ENCODE measurements at places on chromosomes 6 and 20.

DNA sequence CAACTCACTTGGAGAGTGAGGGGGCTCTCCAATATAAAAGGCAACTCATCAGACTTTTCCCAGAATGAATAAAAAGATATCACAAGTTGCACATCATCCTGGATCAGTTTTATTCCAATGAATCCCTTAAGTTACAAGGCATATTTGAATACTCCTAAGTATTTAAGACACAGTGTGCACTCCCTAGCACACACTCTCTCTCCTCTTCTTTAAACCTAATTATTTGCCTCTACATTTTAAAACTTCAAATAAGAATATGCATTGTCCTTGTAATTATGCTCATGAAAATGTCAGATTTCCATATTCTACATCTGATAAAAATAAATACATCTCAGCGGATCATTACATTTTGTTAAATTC lies 273.6 kb downstream of the ADGB start:
- DNase-seq = no peak

DNA sequence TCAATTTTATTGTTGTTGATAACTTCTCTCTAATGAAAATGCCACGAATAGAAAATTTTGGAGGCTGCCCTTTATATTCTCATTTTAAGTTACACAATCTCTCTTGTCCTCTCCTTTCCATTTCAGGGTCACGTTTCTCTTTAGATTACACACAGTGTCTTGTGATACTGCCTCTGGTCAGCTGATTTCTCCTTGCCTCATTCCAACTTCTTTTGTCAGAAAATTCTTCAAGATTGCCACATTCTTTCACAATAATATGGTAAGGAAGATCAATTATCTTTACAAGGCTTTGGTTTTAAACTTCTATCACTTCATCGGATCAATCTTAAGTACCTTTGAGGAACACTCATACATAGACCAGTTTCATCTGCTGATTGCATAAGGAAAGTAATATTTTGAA lies 370.3 kb downstream of the RFPL4B start:
- DNase-seq = no peak

DNA sequence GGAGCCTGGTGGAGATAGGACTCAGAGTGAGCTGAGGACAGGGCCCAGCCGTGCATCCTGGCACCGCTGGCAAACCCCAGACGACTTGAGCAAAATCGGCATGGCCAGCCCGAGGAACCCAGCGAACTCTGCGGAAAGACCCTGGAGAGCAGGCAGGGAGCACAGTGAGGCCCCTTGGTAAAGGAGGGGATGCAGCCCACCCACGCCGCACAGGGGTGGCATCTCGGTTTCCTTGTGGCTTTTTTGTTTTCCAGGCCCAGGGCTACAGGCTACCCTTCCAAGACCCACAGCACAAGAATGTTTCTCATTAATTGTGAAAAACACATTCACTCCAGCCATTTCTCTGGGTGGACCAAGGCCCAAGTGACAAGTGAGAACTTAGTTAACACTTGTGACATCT lies 71.4 kb downstream of the BMP7 start:
- no peak for DNase-seq

DNA sequence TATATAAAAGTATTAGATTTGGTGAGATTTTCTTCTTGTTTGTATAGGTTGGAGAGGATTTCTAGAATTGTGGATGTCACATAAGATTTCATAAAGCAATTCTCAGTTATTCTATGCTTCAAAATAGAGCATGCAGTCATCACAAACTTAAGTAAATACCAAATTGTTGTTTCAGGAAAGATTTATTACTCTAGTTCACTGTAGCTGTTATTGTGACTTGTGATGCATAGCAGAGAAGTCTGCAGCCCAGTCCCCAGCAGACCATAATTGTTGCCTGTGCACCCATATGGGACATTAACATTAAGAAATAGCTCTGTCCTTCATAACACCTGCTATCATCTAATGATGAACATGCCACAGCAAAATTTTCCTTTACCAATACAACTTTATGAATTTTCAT lies 228.0 kb upstream of the FAM83B start:
- DNase-seq = no peak

DNA sequence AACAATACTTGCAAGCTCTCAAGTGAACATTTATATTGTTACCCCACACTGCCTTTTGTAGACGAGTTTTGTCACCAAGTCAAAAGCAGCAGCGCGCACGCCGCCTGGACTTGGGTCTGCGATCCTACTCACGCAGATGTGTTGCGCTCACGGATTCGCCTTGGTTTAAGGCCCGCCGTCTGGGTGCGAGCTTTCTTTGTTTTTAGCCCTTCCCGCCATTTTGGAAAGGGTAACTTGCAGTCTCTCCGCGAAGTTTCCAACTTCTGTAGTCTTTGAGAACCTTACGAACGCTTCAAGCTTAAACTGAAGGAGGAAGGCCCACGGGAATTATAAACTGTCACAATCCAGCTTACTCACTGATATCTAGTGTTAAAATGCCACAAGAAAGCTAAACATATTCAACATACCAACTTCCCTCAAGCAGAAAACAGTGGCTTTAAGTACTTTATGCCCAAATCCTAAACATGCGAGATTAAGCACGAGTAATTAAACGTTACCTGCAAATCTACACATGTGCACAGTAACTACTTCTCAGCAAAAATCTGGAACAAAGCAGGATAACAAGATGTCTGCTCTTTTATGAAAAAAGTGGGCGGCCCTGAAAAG lies 80.4 kb upstream of the BTN3A2 start:
- peak; percentile 61 for DNase-seq

DNA sequence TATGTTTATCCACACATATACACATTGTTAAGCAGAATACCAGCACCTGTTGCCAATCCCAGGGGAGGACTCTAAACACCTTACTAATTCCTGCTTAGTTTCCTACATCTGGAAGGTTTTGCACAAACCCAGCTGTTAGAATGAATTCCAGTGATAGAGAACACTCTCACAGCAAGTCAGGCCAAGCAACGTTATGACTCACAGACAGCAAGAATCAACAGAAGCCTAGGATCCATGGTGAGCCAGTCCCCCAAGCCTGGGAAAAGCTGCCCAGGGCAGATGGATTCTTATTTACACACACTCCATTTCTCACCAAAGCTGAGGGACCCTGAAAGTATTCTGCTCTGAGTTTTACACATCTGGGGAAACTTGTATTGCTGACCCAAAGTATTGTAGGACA lies 291.7 kb downstream of the SLC35F1 start:
- DNase-seq = no peak

DNA sequence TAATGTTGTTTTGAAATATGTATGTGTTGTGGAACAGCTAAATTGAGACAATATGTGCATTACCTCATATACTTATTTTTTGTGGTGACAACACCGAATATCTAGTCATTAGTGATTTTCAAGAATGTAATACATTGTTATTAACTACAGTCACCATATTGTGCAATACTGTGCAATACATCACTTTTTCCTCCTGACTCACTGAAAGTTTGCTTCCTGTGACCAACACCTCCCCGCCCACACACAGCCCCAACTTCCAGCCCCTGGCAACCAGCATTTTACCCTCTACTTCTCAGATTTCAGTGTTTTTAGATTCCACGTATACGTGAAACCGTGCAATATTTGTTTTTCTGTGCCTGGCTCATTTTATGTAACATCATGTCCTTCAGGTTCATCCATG lies 627.9 kb downstream of the PRKN start:
- peak; percentile 93 for DNase-seq

DNA sequence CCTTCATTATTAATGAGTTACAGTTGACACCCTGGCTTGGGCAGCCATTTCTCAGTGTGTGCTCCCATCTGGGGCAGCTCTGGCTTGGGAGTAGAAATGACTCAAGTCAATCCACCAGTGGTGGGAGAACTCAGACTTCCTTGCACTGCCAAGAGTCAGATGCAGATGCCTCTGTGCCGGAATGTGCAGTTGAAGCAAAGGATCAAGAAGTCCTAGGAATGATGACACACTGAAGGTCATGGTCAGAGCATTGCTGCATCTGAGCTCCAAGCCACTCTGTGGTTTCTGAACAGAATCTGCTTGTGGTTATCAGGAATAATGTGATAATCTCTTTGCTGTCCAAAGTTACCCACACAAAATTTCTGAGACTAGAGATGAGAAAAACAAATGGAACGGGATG lies 19.5 kb upstream of the PAX1 start:
- no peak for DNase-seq

DNA sequence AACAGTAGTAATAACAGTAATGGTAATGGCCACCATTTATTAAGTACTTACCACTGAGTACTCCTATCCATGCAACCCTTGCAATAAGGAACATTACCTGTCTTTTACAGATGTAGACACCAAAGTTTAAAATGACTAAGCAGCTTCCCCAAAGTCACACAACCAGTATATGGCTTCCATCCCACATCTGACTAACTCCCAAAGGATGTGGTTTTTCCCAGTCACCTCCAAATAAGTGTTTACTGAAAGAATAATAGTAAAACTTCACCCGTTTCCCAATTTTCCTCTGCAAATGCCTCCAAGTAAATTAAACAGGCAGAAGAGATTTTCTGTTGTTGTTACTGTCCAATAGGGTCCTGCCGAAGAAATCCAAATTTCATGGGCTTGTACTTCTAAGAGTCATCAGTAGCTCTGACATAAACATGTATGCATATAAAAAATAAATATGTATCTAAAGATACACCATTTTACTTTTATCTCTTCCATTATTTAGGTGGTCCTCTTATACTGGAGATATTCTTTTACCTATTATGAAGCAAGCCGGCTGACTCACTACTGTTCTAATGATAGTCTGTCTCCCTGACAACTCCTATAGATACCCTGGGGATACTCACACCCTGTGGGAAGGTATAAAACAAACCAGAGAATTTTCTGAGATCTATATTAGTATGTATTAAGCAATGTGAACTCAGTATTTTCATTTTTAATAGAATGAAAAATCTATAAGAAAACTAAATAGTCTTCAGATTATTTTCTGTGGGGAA lies 77.9 kb upstream of the ID4 start:
- DNase-seq = no peak

GRCh38 chr6:11493974-11494373 lies 43.6 kb upstream of the TMEM170B start:
- no peak for DNase-seq

GRCh38 chr6:145486306-145486705 lies 249.0 kb downstream of the EPM2A start:
- DNase-seq = no peak

- DNase-seq = no peak
Measured at GRCh38 chr6:10369896-10370295, 45.0 kb downstream of the TFAP2A start.

DNA sequence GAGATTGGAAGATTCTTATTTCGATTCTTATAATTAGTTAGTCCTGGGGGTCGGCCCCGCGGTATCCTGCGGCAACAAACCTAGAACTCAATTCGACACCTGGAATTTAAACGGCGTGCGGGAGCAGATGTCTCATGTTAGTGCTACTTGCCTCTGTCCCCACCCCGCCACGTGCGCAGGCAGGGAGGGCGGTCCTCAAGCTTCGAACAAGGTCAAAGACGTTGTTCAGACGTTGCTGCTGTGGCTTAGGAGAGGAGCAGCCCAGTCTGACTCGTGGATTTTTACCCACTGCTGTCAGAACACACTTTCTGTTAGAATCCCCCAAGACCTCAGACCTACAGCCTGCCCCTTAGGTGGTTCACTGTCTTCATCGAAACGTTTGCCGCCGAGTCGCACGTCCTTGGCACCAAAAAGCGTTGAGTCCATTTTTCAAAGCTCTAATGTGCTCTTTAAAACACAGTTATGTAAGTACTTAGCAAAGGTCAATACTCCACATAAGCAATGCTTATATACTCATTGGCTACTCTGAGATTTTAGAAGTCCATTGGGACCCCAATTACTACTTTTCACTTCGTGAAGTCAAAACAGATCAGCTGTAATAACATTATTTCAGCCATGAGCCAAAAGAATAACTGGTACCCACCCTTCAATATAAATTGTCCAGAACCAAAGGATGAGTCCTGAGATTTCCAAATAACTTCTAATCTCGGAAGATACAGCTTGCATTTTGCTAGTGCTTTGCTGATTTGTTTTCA lies 2.7 kb upstream of the C6orf62 start:
- DNase-seq = peak; percentile 91

Data from suppressor macrophage treated with lipopolysaccharide for 4 hours (primary cell).